ENCODE measurements at places on chromosomes 1 and 21.

- DNase-seq: no peak
Observed at GRCh38 chr1:147717706-147718097, 42.7 kb downstream of the GJA5 start.

GRCh38 chr1:109482791-109483671 is 674 bp upstream of the ATXN7L2 start:
- no peak for DNase-seq

GRCh38 chr1:57623791-57624538 is 200.1 kb upstream of the DAB1 start:
- DNase-seq: no peak

- DNase-seq: no peak
Observed at GRCh38 chr1:42931911-42932422, 26.7 kb downstream of the SLC2A1 start.

GRCh38 chr1:112673592-112674439 is 643 bp upstream of the MOV10 start:
- DNase-seq: no peak

DNA sequence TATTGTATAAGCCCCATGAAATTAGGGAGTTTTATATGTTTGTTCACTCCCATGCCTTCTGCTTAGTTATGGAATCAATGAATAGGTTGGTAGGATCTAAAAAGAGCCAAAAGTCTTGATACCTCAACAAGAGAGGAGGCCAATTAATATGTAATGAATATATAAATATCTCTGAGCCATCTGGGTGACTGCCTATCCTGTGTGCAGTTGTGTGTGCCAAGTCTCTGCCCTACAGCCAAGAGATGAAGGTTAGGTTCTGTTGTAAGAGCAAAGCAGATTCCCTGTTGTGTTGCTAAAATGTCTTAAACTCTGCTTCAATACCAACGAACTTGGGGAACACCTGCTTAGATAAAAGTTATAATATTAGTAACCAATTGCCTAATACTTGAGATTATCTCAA is 61.8 kb upstream of the GORAB start:
- DNase-seq: no peak

- DNase-seq: peak; percentile 72
Observed at GRCh38 chr1:3772027-3772714, 378 bp upstream of the SMIM1 start.

DNA sequence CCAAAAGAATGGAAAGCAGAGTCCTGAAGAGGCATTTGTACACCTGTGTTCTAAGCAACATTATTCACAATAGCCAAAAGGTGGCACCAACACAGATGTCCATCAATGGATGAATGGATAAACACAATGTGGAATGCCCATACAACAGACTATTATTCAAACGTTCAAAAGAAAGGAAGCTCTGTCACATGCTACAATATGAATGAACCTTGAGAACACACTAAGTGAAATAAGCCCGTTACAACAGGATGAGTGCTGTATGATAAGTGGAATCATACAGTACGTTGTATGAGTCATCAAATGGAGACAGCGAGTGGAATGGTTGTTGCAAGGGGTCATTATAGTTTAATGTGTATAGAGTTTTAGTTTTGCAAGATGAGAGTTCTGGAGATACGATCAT is 80.1 kb downstream of the SH3BGR start:
- DNase-seq: no peak

DNA sequence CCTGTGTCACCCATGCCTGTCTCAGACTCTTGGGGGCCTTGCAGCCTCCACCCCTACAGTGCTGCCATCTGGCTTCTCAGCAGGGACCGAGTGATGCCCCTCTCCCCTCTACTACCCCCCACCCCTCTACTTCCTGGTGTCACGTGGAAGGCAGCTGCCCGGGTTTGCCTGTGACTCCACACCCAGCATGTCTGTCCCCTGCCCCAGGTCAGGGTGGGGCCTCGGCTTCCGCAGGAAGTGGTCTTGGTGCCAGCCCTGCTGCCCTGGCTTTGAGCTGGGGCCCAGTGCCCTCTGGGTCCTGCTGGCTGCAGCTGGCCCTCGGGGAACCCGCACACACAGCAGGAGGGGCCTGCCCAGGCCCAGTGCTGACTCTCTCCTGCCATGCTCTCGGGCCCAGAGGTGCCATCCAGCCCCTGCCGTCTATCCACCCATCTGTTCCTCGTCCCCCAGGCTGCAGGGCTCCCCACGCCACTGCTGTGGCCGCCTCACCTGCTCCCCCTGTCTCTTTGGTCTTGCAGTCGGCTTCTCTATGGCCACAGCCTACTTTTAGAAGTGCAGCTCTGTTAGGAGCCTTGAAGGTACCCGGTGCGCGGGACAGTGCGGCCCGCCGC is 24.0 kb downstream of the PLCH2 start:
- no peak for DNase-seq

DNA sequence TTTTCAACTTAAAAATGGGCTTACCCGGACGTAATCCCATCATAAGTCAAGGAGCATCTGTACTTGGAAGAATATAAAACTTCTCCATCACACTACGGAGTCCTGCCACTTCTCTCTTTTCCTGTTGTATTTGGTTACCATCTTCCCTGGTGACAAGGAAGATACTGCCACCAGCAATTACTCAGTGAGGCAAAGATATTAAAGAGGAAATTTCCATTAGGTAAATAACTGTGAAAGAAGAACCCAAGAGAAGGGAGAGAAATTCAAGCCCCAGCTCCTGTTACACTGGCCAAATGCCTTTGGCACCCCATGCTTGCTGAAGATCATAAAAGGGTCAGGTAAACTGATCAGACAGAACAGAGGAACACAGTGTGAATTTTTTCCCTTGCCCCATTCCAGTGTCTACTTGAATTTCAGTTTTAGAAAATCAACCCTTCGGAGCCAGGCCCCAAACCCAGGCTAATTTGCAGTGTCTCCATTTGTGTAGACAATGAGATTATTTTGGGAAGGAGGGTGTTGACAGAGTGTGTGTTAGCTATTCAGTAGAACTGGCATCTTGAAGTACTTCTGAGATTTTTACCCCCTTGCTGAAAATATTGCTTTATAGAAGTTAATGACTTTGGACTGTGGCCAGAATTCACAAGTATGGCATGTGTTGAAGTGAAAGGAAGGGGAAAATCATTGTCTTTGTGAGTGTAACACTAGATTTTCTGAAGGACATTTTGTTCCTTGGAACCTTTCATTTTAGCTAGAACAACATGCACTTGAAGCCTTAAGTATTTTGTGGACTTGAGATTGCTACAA is 167.1 kb downstream of the DHRS3 start:
- DNase-seq: no peak

GRCh38 chr21:38478782-38479181 is 19.5 kb downstream of the ERG start:
- DNase-seq: no peak

GRCh38 chr1:228776449-228776848 is 41.2 kb downstream of the RHOU start:
- DNase-seq: no peak

- DNase-seq: no peak
Observed at GRCh38 chr1:220950576-220950975, 71.3 kb downstream of the HLX start.

GRCh38 chr1:27596986-27597385 is 7.0 kb downstream of the AHDC1 start:
- no peak for DNase-seq

GRCh38 chr1:190679044-190679443 is 201.4 kb upstream of the BRINP3 start:
- no peak for DNase-seq

DNA sequence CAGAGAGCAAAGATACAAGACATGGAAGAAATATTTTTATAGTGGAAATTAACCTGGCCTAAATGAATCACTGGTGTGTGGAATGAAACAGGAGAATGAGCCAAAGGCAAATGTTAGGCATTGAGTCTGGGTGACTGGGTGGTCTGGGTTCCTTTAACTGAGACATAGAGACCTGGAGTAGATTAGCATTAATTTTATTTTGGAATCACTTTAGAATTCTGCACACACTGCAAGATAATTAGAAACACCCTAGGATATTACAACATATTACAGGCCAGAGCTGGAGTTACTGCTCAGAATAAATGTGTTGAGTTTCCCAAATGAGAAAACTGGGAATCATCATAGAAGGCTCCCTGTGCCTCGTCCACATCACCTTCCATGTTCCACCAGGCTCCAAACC is 85.5 kb downstream of the PLPPR5 start:
- no peak for DNase-seq
